ENCODE measurements at places on chromosomes 3 and 15.

- no peak for DNase-seq
These were observed 20.0 kb downstream of the SLC35G2 start for GRCh38 chr3:136838641-136839555.

- no peak for DNase-seq
These were observed 43.3 kb downstream of the RBMS3 start for GRCh38 chr3:29324180-29324651.

DNA sequence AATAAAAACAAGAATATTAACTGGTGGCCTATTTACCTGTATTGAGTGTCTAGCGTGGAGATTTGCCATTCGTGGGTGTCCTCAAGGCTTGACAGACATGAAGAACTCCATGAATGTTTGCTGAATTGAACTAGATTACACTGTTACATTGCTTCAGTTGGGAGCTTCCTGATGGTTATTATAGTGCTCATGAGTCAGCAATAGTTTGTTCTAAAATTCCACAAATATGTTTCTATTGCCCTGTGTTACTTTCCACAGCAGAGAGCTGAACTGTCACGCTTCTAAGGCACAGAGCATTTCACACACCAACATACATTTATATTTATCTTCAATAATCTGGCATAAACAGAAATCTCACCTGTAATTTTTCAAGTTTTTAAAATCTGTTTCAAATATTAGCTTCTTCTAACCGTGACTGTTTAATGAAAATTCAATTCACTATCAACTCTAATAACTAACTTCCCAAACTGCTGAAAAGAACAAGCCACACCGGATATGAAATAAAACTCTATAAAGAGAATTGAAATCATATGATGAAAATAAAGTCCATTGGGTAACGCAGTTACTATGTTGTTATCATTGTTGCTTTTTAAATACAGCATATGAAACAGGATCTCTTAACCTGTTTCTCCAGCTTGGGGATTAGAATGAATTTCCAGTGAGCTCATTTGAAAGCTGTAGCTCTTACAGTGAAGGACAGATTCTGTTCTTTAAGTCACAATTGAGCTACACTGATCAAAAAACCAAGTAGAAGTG is 61.2 kb upstream of the MCF2L2 start:
- no peak for DNase-seq

- no peak for DNase-seq
These were observed 80.2 kb downstream of the RAB11A start for GRCh38 chr15:65949491-65949890.

GRCh38 chr15:50053055-50053856 is 65.8 kb downstream of the ATP8B4 start:
- DNase-seq: no peak

- DNase-seq: no peak
These were observed 330.3 kb upstream of the SGO1 start for GRCh38 chr3:20516311-20516710.

- no peak for DNase-seq
These were observed 29.8 kb downstream of the THBS1 start for GRCh38 chr15:39610665-39611064.

- no peak for DNase-seq
These were observed 19.3 kb downstream of the IGF1R start for GRCh38 chr15:98667521-98668179.

DNA sequence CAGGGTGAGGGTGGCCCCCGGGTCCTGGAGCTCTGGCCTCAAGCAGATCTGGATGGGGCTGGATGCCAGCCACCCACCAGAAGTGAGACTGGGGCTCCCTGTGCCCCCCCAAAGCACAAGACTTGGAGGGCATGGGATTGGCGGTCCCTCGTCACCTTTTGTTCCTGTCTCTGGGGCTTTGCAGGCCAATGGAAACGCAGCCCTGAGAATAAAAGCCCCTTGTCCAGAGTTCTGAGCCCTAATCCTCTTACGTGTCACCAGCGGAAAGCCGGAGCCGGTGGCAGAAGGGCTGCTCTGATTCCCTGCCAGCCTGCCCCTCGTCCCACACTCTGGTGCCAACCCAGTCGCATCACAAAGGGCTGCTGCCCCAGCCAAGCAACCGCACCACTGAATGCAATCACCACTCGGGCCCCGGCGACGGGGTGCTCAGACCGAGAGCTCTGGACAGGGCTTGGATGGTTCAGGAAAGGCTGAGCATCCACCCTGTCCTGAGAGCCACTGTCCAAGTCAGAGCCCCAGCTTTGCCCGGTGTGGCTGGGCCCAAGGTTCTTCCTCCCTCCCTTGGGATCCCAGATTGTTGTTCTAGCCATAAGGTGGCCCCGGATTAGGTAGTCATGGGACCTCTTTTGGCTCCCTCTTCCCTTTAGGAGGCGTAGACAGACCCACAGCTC is 22.8 kb upstream of the ELP6 start:
- DNase-seq: no peak

- DNase-seq: no peak
These were observed 57.0 kb downstream of the TMCC1 start for GRCh38 chr3:129836381-129837064.

DNA sequence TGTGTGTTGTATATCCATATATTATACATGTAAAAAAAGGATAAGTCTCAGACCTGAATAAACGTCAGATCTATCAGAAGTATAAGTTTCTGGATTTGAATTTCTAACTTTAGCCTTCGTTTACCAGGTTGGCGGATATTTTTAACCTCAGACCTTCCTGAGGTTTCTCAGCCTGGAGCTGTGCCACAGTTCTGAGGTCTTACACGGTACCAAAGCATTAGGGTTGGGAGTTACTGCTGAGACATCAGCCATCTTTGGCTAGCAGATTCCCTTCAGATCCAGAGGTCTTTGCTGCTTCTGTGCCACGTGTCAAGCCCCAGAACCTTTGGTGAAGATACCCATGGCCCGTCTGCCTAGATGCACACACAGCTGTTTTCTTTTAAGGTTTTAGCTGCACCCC is 84.7 kb downstream of the PPP2R3A start:
- no peak for DNase-seq

- DNase-seq: no peak
These were observed 85.3 kb downstream of the IMPG2 start for GRCh38 chr3:101235048-101235447.

- no peak for DNase-seq
These were observed 391.5 kb downstream of the ERC2 start for GRCh38 chr3:56076746-56077145.

DNA sequence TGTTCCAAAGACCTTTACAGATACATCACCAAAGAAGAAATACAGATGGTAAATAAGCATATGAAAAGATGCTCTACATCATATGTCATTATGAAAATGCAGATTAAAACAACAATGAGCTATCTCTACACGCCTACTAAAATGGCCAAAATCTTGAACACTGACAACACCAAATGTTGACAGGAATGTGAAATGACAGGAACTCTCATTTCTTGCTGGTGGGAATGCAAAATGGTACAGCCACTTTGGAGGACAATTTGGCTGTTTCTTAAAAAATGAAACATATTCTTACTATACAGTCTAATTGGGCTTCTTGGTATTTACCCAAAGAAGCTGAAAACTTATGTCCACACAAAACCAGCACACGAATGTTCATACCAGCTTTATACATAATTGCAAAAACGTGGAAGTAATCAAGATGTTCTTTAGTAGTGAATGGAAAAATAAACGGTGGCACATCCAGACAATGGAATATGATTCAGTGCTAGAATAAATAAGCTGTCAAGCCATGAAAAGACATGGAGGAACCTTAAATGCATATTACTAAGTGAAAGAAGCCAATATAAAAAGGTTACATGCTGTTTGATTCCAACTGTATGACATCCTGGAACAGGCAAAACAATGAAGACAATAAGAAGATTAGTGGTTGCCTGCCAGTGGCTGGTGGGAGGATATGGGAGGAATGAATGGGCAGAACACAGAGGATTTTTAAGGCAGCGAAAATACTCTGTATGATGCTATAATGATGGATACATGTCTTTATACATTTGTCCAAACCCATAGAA is 81.3 kb upstream of the NEDD4 start:
- no peak for DNase-seq
